ENCODE measurements at places on chromosomes 7 and 10. TPM values are rescaled to one million over a fixed set of nuclear protein-coding genes. Genes with fewer than 3 reads are reported as not detected.

DNA sequence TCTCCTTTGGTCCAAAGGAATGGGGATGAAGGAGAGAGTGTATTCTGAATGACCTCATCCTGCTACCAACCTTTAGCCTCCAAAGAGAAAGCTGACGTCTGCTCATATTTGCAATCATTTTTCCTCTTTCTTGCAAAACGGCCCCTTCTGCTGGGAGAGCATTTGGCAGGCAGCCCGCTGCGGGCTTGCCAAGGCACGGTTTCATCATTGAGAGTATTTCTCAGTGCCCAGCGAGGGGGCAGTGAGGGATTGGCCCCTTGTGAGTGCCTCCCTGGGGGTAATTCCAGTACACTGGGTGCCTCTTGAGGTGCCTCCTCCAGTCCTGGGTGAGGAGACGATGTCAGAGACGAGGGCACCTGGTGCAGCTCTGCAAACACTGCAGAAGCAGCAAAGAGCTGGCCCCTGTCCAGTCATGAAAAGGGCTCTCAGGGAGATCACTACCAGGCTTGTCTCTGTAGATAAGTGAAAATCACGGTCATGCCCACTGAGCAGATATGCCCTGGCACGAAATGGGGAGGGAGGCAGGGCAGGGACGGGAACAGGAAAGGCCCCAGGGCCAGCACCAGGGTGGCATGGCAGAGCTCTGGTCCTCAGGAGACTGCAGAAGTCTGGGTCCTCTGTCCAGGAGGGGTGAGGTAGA is 48.7 kb upstream of the SHH start:
- DNase-seq = peak; percentile 22

DNA sequence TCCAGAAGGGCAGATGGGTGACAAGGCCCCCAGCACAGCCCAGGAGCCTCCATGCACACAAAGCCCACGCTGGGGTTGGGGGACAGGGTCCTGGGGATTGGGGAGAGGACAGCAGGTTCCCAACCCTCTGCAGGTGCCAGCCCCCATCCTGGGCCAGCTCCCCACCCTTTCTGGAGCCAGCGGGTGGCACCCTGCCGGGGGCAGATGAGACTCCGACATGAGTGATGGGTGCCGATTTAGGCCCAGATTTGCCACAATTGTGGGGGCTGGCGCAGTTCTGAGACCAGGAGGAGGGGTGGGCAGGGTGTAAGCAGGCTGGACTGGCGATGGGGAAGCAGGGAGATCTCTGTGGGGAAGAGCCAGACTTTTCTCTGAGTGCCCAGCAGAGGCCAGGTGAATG is 49.3 kb upstream of the SLF2 start:
- DNase-seq = no peak

DNA sequence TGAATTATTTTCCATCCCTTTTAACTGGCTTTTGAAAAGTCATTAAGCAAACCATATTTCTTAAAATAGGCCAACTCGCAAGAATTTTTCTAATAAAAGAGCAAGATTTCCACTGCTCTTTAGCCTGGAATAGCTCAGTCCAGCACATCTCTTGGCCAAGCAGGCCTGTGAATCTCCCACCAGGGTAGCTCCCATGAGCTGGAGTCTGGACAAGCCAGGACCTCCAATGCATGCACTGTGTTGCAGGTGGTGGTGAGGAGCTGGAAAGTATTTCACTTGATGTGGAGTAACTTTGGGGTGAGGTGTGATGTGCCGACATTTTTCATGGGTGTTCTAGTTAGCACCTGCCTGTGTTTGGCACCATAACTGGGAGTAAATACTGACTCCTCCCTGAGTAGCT is 117.3 kb upstream of the TBX20 start:
- no peak for DNase-seq

GRCh38 chr7:84757761-84758160 is 429.1 kb downstream of the SEMA3D start:
- no peak for DNase-seq

IL2RA gene
- not detected for total RNA-seq

CFAP70 gene
- total RNA-seq = 1.3 TPM

Measured in muscle of leg (tissue), 16 donors.